Epithelial cell of esophagus (primary cell): ENCODE measurements at places on chromosomes 7 and 10.

DNA sequence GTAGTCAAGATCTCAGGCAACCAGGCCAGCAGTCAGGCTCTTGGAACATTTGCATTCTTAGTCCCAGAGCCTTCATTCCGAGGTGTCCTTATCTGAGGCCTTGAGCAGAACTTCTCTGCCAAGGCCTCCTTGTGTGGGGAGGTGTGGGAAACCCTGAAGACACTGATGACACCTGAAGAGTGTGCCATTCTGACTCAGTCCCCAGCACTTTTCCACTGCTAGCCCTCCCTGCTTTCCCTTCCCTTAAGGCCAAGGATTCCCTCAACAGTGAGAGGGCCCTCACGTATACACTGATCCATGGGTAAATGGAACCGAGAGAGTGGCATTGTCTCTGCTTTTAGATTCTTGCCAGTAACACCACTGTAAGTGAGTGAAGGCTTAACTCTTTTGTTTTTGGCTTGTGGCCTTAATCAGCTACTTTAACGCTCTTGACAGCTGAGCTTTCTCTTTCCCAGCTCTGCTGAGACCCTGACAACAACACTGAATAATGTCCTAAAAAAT is 30.3 kb downstream of the TRDMT1 start:
- DNase-seq, result no peak

DNA sequence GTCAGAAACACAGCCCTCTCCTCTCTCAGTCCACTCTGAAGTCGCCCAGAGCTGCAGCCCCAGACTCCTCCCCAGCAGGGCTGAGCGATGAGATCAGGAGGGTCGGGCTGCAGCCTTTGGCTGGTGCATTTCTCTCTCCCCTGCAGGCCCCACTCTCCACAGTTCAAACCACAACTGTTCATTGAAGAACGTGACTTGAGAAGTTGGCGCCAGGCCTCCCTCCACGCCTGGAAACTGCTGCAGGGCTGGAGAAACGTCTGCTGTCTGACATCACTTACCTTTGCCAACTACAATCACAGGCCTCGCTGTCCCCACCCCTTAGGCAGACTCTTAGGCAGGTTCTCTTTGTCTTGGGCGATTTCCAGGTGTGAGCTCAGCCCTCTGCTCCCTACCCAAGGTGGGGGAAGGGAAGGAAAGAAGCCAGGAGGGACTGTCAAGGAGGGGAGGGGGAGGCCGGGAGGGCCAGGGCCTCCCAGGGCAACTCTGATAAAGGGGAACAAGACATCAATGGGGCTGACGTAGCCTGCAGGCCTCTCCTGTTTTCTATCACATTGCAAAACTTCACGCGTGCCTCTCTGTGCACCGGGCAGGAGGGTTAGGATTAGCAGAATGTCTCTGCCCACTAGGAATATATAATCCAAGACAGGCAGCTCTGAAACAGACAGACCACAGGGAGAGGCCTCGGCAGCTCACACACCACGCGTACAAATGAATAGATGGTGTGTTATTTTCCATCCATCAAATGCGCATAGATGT is 32.7 kb downstream of the CALML5 start:
- peak; percentile 97 for DNase-seq

- peak; percentile 50 for DNase-seq
Measured at GRCh38 chr10:64760371-64760770, 1239.2 kb downstream of the REEP3 start.

- no peak for DNase-seq
Measured at GRCh38 chr10:128468462-128468861, 342.2 kb upstream of the MKI67 start.

DNA sequence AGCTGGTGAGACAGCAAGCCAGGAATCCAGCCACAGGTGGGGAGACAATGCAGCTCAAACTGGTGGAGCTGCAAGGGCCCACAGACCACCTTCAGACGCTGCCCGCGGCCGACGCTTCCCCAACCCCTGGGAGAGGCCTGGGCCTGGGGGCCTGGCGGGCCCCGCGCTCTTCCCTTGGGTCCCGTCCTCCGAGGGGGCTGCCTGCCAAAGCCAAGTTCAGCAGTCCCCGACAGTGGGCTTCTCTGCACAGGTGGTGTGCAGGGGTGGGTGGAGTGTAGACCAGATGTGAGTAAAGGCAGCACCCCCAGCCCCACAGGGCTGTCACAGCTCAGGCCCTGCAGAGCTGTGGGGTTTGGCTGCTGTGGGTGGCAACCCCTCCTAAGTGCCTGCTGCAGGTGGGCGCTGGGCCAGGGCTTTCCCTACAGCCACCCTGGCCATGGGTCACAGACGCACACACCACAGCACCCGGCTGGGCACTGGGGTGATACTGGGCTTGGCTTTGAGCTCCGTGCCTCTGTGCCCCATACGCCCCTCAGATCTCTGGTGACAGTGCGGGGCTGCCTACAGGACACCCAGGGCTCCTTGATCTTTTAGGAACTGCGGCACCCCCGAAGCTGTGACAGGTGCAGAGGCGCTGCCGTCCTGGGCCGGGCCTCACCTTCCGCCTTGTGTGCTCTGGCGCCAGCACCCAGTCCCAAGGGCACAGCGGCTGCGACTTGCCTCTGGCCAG is 20.5 kb downstream of the BNIP3 start:
- no peak for DNase-seq

- no peak for DNase-seq
Measured at GRCh38 chr10:73850863-73851461, 23.4 kb downstream of the CAMK2G start.

GRCh38 chr10:117260084-117260483 is 19.2 kb downstream of the SLC18A2 start:
- DNase-seq, result no peak

- DNase-seq, result no peak
Measured at GRCh38 chr10:48494073-48494472, 110.8 kb downstream of the ARHGAP22 start.

DNA sequence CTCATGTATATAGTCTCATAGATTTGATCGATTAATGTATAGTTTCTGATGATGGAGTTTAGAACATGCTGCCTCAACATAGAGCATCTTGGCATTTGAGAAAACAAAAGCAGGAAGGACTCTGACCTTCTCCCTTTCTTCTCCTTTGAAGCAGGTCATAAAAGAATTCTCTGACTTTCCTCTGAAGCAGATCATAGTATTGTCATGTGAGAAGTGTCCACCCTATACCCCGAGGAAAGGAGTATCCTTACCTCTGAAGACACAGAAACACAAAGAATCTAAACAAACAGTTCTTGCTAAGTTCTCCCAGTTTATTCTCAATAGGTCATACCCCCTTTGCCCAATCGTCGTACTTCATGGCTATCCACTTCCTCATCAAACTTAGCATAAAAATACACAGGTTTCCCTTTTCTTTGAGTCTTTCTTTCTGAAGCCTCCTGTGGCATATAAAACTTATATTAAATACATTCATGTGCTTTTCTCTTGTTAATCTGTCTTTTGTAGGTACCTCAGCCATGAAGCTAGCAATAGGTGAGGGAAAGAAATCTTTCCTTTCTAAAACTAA is 194.9 kb downstream of the REEP3 start:
- no peak for DNase-seq

GRCh38 chr7:107934991-107935770 is 44.2 kb downstream of the DLD start:
- DNase-seq, result no peak

GRCh38 chr10:119250641-119251314 is 43.4 kb downstream of the GRK5 start:
- peak; percentile 92 for DNase-seq

- DNase-seq, result peak; percentile 49
Measured at GRCh38 chr7:6430271-6430940, 17.3 kb downstream of the DAGLB start.

DNA sequence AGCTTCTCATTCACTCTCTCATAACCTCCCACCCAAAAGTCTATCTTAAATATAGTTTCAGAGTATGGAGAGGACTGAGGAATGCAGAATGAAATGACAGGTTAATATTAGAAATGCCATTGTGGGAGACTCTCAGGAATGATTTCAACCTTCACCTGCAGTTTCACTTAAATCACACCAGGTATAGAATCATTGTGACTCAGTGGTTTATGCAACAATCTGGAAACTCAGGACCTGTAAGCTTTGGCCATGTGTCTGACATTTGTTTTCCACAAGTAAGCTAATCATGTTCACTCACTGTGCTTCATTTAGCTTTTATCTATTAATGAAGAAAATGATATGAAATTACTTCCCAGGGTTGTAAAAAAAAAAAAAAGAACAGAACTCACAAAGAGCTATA is 8.7 kb upstream of the PTPN12 start:
- DNase-seq, result peak; percentile 97

DNA sequence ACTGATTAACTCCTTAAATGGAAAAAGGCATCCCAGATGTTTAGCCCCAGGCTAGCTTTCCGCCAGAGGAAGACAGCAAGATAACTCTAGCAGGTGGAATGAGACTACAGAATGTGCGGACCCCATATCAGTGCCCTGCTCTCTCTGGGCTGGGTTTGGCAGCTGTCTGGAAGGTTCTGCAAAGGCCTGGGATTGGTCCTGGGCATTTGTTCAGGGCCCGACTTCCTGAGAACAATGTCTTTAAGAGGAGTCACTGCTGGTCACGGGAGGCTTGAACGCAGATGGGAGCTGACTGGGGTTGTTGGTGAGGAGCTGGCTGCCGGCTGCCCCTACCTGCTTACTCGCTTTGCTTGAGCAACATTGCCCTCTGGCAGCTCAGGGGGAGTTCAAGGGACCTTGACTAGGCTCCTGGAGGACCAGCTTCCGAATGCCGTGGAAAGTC is 130.6 kb upstream of the BTBD16 start:
- peak; percentile 75 for DNase-seq

DNA sequence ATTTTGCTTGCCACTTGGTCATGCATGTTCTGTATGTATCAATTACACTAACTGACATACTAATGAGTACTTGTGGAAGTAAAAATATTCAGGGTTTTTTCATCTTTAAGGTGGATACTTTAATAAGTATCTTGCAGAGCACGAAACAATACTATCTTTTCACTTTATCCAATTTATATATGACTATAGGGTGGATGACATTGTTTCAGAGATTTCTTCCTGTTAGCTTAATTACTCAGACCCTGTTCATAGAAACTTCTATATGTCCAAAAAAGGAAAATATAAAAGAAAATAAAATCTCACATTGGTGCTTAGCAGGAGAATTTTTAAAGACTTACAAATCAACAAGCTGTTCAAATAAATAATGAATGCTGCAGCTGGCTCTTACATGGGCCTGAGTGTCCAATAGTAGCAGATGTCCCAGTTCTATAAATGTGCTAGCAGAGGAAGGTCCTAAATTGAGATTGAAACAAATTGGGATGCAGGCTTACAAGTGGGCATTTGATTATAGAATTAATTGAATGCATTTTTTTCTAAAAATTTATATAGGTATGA is 91.5 kb upstream of the THSD7A start:
- DNase-seq, result no peak

DNA sequence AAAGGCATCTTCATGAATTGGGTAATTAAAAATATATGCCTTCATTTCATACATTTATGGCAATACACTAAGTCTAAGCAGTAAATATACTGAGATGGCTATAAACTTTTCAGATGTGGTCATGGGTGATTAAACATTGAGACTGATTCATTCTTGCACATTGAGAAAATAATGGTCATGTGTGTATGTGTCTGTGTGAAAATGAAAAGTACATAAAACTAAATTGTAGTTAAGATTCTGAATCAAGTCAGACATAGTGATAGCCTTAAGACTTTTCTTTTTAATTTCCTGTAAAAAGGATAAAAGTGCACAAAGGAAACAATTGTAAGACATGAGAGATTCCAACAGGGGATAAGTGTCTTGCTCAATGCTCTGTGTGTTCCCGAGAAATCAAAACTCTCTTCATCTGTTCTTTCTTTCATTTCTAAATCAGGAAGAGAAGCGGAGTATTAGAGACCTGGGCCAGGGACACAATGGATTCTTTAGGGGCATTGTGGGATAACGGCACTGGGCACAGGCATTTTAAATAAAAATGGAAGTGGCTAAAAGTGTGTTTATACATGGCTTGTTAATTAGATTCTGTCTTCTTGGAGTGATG is 69.8 kb upstream of the AGR3 start:
- peak; percentile 34 for DNase-seq

DNA sequence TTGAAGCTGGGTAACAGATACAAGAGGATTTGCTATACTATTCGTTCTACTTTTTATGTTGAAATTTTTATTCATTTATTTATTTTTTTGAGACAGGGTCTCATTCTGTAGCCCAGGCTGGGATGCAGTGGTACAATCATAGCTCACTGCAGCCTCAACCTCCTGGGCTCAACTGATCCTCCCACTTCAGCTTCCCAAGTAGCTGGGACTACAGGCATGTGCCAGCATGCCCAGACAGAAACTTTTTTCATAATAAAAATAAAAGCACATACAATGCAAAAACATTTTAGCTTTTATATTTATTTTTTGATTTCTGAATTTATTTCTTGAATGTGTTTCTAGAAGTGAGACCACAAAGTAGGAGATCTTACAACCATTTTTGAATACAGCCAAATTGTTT is 71.2 kb downstream of the FANK1 start:
- peak; percentile 61 for DNase-seq

- DNase-seq, result no peak
Measured at GRCh38 chr7:112596981-112597380, 116.2 kb downstream of the LSMEM1 start.

- DNase-seq, result no peak
Measured at GRCh38 chr10:22686347-22686746, 28.0 kb downstream of the PIP4K2A start.

DNA sequence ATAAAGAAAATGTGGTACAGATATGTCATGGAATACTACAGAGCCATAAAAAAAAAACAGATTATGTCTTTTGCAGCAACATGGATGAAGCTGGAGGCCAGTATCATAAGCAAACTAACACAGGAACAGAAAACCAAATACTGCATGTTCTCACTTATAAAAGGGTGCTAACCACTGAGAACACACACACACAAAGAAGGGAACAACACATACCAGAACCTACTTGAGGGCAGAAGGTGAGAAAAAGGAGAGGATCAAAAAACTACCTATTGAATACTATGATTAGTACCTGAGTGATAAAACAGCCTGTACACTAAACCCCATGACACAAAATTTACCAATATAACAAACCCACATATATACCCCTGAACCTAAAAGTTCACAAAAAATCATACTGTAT is 144.6 kb downstream of the TPK1 start:
- no peak for DNase-seq

- DNase-seq, result peak; percentile 3
Measured at GRCh38 chr7:94972296-94972695, 64.9 kb downstream of the PPP1R9A start.

- DNase-seq, result no peak
Measured at GRCh38 chr7:157056246-157056645, 45.8 kb upstream of the MNX1 start.

DNA sequence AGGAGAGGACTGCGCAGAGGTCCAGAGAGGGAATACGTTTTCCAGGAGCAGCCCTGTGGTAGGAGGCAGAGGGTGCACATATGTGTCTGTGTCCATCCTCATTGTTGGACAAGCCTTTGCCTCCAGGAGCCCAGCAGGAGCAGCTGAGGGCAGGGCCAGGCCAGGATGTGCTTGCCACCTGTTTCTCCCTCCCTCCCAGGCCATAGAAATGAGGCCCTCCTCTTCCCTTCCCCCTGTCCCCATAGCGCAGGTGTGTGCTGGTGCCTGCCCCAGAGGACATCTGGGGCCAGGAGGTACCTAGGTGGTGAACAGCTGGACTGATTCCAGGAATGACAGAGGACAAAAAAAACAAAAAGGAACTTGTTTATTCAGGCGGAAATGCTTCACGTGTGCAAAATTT is 10.5 kb upstream of the CXCL12 start:
- no peak for DNase-seq
